ENCODE measurements at places on chromosomes 5 and 9.

DNA sequence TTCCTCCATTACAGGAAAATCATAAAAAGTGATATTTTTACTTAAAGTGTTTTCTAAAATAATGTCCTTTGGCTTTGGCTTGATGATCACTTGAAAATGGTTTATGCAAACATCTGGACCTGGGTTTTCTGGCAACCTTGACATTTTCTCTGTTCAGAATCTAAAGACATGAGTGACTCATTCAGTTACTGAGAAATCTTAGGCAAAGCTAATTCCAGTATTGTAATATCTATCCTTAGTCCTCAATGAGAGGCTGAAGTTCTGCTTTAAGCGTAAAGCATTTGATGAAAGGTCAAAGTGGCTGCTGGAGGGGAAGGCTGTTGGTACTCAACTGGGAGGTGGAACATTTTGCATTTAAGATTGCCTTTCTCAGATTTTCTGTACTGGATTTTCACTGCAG lies 2.3 kb downstream of the MAN2A1 start:
- no peak for DNase-seq

GRCh38 chr5:120479066-120479465 lies 15.0 kb downstream of the PRR16 start:
- no peak for DNase-seq

- no peak for DNase-seq
These were observed 27.1 kb downstream of the GRAMD2B start for GRCh38 chr5:126450346-126450745.

- no peak for DNase-seq
These were observed 399.4 kb downstream of the ARRDC3 start for GRCh38 chr5:90983711-90984124.

GRCh38 chr9:19663570-19663969 lies 125.3 kb downstream of the SLC24A2 start:
- no peak for DNase-seq

GRCh38 chr5:61766141-61766540 lies 434.1 kb downstream of the ZSWIM6 start:
- no peak for DNase-seq

GRCh38 chr9:80836013-80836412 lies 853.3 kb downstream of the TLE1 start:
- DNase-seq, result no peak

DNA sequence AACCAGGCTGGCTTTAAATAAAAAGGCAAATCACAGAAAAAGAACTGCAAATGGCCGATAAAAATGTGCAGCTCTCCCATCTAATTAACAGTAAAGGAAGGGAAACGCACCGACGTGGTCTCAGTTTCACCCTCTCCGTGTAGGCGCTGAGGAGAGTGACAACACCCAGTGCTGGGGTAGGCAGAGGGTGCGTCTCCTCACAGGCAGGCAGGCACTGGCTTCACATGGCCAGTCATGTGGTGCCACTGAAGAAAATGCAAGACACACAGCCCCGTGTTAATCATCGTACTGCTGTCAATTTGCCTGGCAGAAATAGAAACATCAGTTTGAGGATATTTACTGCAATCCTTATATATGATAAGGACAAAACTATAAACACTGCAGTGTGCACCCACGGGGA lies 178.4 kb downstream of the FANCC start:
- DNase-seq, result no peak

All from activated CD4-positive, alpha-beta T cell treated with anti-CD3 and anti-CD28 coated beads, Interleukin-2, amount 50 U/mL, for 48 hours (primary cell).